ENCODE measurements at places on chromosomes 2 and 18.
A peak's percentile ranks its signal among the peaks of the same experiment; 100 is the strongest.

DNA sequence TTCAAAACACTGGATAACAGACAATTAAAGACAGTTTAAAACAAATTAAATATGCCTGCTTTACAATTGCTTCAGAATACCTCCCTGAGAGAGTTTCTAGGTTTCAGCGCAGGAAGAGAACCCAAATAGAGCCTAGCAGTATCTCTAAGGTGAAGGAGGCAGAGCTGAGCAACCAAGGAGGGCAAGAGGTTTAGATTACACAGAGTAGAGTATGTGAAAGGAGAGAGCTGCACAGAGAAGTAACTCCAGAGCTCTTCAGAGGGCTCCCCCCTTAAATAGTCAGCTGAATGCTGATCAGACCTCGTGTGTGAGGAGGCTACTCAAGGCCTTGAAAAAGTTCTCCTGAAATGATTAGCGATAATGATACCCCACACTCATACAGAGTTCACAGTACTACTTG lies 386.5 kb upstream of the TCF4 start:
- DNase-seq, result no peak

- peak; percentile 70 for DNase-seq
These were observed 168.3 kb downstream of the OTX1 start for GRCh38 chr2:63218800-63219526.

- peak; percentile 13 for DNase-seq
These were observed 726.0 kb upstream of the RAB6C start for GRCh38 chr2:129253461-129253812.

DNA sequence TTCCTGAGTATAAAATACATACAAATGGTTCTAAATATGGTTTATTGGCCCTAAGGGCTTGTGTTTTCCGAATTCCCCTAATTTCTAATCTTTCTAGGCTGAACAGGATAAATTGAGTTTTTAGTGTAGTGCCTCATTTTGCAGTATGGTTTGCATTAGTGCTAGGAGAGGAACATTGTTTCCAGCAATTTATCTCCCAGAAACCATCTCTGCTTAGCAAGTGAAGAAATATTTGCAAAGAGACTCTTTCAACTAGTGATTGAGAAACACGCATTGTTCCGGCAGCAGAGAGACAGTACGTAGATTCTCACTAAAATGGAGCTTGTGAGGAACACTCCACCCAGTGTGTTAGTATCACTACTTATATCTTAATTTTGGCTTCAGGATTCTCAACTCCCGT lies 177.8 kb upstream of the EPAS1 start:
- no peak for DNase-seq

DNA sequence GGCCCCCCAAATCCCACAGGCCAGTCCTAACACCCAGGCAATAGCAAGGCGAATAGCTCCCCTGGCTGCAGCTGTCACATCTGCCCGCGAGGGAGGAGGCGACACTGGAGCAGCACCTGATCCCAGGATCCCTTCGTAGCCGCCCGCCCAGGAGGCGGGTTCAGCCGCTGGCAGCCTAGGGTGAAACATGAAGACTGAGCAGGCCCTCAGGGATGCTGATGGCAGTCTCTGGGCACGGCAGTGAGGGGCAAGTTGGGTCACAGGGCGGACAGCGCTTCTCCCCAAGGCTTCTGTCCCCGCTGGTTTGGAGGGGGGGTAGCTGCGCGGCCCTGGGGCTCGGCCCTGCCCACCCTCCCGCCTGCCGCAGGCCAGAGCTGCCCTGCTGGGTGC lies 1.9 kb downstream of the DNMT3A start:
- DNase-seq, result peak; percentile 80

All from NCI-H69 (cell line).